Stromal cell of bone marrow (primary cell): ENCODE measurements at places on chromosomes 1 and 21.

GRCh38 chr1:19154876-19155275 is 55.2 kb downstream of the UBR4 start:
- DNase-seq = no peak

DNA sequence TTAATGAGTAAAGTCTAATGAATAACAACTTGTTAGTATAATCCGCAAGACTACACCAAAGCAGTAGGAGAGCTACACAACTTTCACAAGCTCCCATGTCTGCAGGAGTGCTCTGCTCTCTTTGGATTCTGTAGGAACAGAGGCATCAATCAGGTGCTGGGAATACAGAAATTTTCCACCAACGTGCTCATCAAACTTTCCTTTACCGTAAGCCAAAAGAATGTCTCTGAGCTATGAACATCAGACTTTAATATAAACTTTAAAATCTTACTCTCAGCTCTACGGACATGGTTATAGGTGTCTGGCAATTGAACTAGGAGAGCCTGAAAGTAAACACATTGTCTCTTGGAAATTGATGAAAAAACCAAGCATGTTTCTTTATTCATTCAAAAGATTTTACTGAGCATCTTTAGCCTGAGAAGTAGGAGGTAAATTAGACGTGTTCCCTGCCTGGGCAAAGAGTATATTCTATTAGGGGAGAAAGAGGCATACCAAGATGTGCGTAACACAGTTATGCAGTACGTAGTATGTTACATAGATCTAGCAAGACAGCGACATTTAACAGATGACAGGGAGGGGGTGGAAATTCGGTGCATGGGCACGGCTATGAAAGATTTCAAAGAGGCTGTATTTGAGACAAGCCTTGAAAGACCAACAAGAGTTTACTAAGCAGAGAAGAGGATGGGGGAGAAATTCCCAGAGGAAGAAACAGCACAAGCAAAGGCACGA is 85.2 kb downstream of the TM2D1 start:
- DNase-seq = no peak

- DNase-seq = peak; percentile 44
These were observed 95.8 kb downstream of the CDC7 start for GRCh38 chr1:91596474-91596873.

DNA sequence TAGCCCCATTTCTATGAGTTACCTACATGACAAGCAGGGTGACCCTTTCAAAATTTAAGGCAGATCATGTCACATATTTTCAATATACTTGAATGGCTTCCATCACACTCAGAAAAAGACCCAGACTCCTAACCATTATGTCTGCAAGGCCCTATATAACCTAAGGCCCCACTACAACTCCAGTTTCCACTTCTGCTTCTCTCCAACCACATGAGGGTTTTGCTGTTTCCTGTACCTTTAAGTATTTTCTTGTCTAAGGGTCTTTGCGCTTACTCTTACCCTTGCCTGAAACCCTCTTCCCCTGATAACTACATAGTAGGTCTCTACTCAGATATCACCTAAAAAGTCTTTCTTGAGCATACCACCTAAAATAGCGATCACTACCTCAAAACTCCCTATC is 46.1 kb downstream of the SGIP1 start:
- no peak for DNase-seq

DNA sequence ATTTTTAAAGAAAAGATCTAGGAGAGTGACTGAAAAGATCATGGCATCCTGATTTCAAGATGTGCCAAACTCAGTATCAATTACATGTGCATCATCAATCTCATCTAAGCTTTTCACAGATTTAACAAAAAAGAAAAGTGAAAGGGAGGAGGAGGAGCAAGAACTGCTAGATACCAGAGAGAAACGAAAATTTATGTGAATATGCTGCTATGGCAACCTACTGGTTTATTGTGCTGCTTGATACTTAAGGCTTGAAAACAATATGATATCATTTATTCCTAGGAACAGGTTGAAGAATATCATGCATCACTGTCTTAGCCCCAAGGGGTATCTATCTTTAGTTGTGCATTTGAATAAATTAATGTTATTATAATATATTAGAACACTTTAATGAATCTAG is 518.5 kb upstream of the ZRANB2 start:
- DNase-seq = no peak

DNA sequence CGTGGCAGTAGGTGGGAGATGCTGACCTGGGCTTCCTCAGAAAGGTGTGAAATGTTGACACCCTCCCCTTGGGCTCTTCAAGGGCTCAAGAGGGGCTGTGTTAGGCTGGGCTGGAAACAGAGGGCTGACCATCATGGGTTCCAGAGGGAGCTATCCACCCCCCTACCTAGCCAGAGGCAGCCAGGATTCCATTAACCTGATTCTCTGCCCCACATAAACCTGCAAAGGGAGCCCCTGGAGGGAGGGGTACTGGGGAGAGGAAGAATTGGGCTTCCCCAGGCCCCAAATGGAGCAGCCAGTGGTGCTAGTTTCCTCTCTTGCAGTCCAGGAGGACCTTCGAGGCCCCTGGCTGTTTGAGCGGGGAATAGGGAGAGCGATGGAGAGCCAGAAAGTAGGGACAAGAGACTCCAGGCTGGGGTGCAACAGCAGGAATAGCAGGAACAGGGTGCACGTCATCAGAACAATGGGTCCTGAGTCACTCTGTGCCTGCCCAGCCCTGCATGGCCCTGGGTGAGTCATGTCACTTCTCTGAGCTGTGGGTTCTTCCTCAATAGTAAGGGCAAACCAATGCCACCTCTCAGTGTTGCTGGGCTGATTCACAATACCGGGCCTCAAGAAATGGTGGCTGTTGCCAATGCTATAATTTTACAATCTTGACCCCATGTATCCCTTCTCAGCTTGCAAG is 121.2 kb downstream of the EPHB2 start:
- peak; percentile 84 for DNase-seq

DNA sequence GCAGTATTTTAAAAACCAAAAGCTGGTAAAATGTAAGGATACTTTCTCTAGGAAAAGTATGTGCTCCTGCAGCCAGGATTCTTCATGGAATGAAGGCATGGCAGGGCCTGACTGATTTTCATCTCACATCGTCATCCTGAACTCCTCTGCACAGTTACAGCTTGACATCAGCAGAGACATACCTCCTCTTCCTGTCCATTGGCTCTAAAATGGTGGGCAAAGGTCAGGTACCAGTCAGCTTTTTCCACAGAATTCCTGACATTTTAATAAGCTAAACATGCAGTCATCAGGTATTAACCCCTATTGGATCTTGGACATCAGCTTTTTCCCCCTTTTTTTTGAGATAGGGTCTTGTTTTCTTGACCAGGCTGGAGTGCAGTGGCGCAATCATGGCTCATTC is 5.8 kb downstream of the PCNT start:
- no peak for DNase-seq

GRCh38 chr1:71377886-71378285 is 297.1 kb upstream of the ZRANB2 start:
- no peak for DNase-seq

DNA sequence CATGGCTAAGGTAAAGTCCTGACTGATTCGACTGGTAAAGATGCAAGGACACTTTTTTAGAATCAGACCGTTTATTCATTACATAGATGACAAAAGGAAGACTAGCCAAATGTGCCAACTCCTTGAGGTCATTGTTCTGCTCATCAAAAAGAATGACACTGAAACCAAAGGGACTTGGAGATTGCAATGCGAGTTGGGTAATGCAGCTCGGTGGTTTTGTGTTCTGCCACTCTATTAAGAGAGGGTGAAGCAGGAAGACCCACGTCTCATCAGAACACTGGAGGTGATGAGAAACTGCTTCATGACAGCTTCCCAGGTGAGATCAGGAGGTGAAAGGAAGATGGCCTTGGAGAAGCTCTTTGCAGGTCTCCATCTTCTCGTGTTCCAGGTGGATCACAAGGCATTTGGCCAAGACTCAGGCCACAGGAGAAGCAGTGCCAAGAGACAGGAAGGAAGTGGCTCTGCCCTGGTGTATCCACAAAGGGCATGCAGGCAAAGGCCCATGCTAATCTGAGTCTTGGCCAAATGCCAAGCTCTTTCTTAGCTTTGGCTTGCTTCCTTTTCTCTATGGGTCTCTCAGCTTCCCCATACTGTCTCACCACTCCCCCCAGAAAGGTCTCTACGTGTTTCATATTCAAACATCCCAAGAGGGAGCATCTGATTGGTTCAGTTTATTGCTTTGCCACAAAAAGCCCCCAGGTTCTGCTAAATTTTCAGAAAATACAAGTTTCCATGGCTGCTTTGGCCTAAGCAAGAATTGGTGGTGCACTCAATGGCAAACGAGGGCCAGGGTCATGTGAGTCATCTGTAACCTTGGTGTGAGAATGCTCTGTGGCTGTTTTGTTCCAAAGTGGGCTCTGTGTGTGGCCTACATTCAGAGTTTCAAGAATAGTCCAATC is 5.7 kb upstream of the CCT8 start:
- no peak for DNase-seq

GRCh38 chr1:193856261-193856660 is 669.8 kb upstream of the B3GALT2 start:
- DNase-seq = no peak

- DNase-seq = no peak
These were observed 780.5 kb downstream of the MRPL39 start for GRCh38 chr21:24826822-24827221.
